ENCODE measurements at places on chromosomes 5 and 9.

DNA sequence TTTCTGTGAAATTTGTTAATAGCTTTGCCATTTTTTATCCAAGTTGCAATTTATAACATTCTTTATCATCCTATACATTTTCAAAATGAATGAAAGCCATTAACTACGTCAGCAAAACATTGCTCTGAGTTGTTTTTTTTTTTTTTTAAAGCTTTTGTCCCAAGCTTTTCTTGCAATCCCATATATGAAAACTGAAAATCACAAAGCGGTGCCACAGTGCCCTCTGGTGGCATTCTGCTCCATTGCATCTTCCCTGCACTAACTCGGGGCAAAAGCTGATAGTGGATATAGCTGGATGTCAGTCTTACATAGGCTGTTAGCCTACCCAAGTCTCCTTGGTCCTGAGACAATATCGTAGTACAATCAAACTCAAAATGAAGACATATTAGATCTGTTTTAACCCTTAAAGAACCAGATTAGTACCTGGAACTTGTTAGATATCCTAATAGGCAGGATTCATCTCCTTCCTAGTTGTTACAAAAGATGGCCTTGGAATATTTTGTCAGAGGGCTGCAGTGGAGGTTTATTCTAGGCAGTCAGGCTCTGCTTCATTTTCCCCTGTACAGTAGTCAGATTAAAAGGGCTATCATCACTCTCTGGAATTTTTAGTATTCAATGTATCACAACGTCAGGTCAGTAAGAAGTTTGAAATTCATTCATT is 669.9 kb downstream of the PTPRD start:
- DNase-seq: peak; percentile 8

DNA sequence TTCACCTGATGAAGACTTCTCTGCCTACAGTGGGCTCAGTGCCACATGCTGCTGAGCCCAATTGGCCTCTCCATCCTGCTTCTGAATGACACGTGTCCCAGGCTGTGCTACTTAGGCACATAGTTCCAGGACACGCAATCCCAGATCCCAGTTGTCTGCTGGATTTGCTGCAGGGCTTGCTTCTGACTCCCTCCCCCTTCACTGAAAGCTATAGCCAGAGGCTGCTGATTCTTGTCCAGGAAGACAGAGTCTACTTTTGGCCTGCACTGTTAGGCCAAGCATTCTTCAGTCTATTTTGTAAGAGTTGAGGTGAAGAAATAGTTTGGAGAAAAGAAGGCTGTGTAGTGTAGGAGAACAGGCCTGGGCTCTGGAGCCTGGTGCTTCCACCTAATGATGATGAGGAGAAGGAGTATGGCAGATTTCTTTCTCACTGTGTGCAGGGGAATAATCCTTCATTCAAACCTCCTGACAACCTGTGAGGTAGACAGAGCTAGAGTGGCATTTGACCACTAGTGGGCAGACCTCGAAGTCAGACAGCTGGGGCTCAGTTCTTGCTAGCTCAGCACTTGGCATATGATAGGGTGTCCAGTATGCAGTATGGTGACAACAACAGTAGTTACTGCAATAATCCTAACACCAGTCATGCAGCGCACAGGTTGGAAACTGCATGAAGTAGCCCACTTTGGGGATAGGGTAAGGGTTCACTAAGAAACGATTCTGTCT is 19.5 kb upstream of the ASPN start:
- DNase-seq: no peak

DNA sequence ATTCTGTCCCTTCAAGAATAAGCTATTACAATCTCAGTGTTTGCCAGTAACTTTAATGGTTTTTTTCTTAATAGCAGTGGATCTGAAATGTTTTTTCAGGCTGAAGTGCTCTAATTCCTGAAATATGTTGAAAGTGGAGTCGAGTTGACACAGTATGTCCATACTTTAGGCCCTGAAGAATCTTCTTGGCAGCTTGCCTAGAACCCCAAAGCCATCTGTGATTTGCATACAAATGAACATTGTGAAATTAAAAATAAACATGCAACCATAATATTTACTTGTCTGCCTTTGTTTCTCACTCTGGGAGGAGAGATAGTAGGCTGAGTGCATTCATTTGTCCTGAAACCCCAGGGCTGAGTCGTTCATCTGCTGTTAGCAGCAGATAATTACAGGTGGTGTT is 152.7 kb downstream of the ADCY2 start:
- DNase-seq: no peak

- DNase-seq: no peak
Measured at GRCh38 chr5:9428272-9428671, 117.6 kb downstream of the SEMA5A start.

DNA sequence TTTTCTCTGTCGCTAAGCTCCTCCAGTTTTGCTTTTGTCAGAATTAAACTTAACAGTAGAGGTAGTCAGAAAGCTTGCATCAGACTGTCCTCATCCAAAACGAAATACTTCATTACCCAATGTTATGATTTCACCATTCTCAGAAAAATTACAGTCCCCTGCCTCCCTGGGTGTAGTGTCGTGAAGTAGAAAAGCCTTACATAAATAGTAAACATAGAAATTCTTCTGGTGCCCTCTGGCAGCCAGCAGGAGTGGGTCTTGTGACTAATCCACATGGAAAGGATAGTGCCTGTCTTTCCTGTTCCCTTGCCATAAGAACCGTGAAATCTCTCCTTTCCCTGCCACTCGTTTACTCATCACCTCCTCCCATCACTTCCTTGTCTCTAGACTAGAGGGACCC is 230.6 kb downstream of the GNA14 start:
- peak; percentile 43 for DNase-seq

- DNase-seq: no peak
Measured at GRCh38 chr9:116286297-116286696, 132.7 kb downstream of the PAPPA start.

DNA sequence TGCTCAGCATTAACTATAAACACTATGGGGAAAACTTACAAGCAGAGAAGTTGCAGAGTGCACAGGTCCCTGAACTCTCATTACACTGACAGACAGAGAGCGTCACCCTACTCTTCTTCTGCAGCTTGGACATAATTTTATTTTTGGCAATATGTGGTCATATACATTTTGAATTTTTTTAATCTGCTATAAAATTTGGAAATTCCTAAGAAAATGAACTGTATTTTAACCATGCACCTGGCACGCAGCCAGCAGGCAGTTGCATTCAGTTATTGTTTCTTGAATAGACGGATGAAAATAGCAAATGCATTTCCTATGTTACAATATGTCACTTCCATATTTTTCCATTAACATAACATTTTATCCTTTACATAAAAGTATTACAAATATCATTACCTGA is 100.2 kb downstream of the SLC25A46 start:
- DNase-seq: no peak

- DNase-seq: no peak
Measured at GRCh38 chr9:15468145-15468544, 42.6 kb downstream of the PSIP1 start.

- DNase-seq: no peak
Measured at GRCh38 chr9:110591526-110591925, 12.0 kb upstream of the SVEP1 start.

DNA sequence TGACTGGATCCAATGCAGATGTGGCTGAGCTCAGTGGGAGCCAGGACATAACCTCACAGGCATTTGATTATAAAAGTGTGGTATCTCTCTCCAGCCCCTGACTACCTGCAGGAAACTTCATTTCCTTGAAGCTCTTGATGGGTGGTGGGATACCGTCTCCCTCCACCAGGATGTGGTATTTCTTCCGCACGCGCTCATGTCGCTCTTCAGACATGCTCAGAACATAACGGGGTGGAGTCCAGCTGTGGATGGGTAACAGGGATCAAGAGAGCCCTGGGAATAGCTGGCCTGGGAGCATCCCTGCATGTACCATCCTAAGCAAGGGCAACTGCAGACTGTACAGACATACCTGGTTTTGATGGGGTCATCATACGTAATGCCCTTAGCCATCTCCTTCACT is 1.2 kb downstream of the DDX41 start:
- DNase-seq: no peak

GRCh38 chr5:172453206-172453985 is 929 bp downstream of the SH3PXD2B start:
- DNase-seq: no peak

GRCh38 chr5:178590141-178590923 is at the start of gene COL23A1:
Gene COL23A1 (minus strand): TSS chr5:178590393.
- DNase-seq: no peak

DNA sequence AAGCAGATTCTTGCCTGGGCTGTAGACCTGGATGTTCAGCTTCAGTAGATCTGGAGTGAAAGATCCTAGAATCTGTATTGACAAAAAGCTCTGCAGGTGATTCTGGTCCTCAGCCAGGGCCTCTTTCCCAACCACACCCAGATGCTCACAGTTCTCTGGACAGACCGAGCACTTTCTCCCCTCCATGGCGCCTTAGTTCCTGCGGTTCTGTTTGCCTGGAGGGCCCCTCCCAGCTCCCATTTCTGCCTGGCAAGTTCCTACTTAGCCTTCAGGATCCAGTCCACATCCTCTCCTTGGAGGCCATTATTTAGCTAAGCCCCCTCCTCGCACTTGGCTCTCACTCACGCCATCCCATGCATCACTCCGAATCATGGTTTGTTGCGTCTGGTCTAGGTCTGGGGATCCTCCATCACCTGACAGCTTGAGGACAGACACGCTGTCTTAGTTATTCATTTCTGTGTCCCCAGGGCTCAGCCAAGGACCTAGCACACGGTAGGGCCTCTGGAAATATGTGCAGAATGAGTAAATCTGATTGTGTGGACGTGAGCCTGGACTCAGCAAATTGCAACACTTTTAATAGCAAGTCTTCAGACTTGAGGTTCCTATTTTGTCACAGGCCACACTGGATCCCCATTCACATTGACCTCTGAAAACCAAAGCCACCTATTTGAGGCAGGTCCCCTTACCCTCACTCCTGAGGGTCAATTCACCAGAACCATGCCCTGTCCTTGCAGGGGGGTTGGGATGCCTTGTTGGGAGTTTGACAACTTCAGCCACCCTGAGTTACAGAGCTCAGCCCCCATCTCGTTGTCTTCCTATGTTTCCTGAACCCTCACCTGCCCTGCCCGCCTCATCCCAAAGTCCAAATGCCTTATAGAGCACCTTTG is 50.7 kb downstream of the COL15A1 start:
- DNase-seq: no peak

GRCh38 chr5:2007496-2007877 is 124.8 kb upstream of the IRX4 start:
- DNase-seq: no peak

DNA sequence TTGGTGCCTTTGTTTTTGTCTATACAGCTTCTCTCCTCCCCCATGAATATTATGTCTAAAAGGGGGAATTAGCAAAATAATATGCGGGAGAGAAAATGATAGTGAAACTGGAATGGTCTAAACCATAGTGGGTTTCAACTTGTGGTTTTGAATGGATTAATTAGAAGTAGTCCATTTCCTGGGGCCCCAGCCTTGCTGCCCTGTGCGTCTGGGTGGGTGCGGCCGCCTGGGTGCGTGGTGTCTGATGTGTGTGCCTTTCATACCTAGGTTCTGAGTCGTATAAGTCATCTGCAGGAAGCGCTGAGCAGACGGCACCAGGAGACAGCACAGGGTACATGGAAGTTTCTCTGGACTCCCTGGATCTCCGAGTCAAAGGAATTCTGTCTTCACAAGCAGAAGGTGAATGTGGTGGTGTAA is 120.0 kb upstream of the CACNA1B start:
- DNase-seq: peak; percentile 42

GRCh38 chr9:133932181-133932580 is 59.9 kb downstream of the VAV2 start:
- DNase-seq: no peak

GRCh38 chr9:91661451-91661850 is 237.8 kb upstream of the NFIL3 start:
- DNase-seq: no peak

DNA sequence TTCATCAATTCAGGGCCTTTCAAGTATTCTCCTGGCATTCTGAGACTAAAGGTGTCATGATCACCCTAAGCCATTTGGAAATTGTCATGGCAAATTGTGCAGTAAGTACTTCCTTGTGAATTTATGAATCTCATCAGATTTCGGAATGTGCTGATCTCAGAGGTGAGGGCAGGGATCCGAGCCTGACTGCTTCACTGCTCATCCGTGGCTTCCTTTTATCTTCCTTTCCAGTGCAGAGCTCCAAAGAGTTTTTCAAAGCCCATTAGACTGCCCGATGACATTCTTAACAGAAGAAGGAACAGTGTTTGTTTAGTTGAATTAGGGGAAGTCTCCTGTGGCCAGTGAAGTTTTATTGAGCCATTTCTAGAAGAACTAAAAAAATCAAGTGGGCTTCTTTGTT is 182.8 kb upstream of the GDNF start:
- no peak for DNase-seq

DNA sequence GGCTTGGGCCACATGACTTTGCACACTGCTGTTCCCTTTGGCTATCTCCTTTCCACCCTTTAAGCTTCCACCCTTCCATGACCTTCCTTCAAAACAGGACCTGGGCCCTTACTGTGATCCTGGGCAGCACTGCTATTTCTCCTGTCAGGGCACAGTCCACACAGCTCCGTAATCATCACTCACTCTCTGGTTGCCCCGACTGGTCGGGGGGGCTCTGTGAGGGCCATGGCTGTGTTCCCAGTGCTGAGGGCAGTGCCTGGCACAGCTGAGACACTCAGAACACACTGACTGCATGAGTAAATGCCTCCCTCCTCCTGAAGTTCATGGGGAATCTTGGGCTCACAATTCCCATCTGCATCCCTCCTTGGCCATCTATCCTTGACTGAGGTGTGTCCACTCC is 12.2 kb downstream of the TRAF1 start:
- no peak for DNase-seq

DNA sequence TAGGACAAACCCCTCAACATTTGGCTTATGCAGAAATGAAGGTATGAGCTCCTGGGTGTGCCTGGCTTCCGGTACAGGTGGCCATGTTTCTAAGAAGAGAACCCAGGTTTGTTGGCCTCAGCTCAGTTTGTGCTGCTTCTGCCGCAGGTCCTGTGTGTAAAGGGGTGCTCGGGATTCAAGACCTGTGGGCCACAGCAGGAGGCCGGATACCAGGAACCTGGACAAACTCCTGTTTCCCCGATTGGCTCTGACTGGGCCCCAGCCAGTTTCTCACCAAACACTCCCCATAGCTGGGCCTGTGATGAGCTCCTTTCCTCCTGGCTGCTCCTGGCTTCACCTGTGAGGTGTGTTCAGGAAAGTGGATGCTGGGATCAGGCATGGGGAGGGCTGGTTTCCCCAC is 271.2 kb upstream of the IRX2 start:
- DNase-seq: no peak

- no peak for DNase-seq
Measured at GRCh38 chr5:1667648-1668140, 131.9 kb downstream of the MRPL36 start.

- DNase-seq: no peak
Measured at GRCh38 chr5:143261748-143262392, 141.6 kb downstream of the NR3C1 start.

DNA sequence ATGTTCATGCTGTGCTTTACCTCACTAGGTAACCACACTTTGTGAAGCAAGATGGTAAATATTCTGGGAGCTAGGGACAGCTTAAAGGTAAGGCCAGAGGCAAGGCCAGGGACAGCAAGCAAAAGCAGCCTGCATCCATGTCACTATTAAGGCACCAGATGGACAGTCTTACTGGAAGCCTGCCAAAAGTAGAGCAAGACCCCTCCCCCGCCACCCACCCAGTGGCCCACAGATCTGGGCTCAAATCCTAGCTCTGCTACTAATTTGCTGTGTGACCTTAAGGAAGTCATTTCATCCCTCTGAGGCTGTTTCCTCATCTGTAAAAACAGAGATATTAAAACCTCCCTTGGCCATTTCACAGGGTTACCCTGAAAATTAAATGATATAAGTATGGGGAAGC is 13.2 kb upstream of the ERMP1 start:
- DNase-seq: no peak
